ENCODE measurements at places on chromosomes 7 and 10.

DNA sequence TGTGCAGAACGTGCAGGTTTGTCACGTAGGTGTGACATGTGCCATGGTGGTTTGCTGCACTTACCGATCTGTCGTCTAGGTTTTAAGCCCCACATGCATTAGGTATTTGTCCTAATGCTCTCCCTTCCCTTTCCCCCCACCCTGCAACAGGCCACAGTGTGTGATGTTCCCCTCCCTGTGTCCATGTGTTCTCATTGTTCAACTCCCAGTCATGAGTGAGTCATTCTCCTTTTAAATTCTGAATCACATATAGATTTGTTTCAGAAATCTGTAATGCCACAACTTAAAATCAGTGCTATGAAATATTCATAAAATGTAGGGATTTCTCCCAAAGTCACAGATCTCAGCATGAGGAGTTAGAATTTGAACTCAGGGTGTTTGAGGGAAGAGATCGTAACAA, 552.5 kb upstream of the MBL2 start:
- DNase-seq = no peak

DNA sequence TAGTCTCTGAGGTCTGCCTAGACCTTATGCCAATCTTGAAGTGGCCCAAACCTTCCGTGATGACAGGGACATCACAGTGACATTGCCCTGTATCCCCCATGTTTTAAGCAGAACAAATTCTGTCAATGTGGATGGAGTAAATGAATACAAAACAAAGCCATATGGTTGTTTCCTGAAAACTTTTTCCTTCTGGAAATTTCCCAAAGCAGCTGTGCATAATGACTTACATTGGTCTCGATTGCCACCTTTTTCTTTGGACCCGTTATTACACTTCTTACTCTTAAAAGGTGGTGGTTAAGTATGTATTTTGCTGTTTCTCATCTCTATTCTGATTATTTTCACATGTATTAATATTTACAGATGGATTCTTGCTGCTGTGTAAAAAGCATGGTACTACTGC, 411.2 kb upstream of the KLF6 start:
- DNase-seq = no peak

- DNase-seq = no peak
These were observed 260.1 kb downstream of the CREB5 start for GRCh38 chr7:28672397-28672797.

DNA sequence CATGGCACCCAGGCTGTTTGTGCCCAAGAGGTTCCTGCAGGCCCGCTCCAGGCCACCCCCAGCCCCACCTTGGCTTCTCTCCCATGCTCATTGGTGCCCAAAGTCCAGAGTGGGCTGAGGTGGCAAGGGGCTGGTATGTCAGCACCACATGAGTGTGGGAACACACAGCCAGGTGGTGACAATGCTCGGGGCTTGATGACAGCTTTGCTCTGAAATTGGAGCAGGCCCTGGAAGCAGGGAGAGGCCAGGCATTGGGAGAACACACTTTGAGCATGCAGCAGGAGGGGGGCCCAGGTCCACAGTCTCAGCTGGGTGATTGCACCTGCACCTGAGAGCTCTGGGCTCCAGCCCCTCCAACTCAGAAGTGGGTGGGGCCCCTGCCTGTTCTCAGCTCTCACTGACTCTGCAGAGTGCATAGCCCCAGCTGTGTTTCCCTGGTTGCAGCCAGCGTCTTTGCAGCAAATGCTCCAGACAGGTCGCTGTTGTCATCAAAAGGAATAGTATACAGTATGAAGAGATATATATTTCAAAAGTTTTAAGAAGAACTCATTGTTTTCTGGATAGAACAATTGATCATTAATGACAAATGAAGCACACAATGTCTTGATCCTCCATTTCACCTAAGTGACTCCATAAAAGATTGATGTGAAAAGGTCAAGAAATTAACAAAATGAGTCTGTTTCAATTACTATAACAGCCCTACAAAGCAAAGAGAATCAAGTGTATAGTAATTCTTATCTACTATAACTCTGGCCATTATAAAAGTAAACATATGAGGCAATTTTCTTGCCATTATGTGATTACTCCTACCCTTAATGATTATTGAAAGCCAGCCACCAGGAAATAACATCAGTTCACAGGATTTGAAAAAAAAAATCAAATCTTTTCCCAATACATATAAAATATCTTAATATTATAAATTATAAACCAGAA, 848.1 kb downstream of the PCDH15 start:
- DNase-seq = no peak

- no peak for DNase-seq
These were observed 102.3 kb downstream of the TBXAS1 start for GRCh38 chr7:139931190-139931934.

DNA sequence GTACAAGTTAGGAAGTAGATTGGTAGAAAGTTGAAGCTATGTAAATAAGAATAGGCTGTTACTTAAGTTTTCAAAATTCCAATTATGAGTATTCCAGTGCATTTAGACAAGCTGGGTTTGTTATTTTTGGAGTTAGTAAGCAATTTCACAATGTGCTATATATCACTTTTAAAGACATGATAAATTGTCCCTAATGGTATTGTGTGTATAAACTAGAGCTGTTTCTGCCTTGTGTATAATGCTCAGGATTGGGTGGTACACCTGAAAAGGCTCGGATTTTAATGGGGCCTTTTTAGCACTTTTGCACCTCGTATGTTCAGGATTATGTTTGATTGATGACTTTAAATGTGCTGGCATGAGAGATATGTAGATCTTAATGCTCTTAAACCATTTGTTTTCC, 175.8 kb downstream of the VTI1A start:
- no peak for DNase-seq

GRCh38 chr10:14118953-14119352, 211.8 kb downstream of the FRMD4A start:
- no peak for DNase-seq

DNA sequence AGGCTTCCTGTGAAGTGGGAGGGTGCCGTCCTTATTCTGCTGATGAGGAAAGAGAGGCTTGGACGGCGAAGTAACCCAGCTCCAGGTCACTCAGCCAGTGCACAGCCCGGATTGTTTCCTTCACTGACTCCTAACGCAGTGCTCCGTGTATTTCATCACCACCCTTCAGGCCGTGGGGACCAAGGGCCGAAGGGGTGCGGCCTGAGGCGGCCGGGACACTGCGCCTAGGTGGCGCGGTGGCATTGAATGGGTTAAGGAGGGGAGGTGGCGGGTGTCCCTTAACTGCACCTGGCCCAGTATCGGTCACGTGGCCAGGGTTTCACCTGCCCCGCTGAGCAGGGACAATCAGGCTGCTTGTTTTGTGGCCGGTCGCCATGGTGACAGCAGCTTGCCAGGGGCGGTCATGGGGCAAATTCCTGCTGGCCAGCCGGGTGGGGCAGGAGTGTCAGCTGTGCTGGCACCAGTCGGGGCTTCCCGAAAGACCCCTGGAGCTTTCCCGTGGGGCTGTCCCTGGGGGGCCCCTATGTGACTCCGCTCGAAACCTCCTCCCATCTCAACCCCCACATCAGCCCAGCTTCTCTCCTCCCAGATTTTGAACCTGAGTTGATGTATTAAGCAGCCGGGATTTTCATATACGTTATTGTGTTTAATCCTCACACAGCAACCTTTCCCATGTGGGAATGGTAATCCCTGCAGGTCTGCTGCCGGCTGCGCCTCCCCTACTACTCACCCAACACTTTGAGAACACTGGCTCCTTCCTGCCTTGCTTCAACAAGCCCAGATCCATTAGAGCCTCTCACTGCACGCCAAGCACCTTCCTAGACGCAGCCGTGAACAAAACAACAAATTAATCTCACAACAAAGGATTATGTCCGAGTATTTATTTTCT, 4.4 kb upstream of the ABHD11 start:
- no peak for DNase-seq

GRCh38 chr10:52474265-52474664, 160.2 kb downstream of the DKK1 start:
- no peak for DNase-seq

GRCh38 chr7:50431316-50431715, 18.8 kb downstream of the FIGNL1 start:
- DNase-seq = no peak

DNA sequence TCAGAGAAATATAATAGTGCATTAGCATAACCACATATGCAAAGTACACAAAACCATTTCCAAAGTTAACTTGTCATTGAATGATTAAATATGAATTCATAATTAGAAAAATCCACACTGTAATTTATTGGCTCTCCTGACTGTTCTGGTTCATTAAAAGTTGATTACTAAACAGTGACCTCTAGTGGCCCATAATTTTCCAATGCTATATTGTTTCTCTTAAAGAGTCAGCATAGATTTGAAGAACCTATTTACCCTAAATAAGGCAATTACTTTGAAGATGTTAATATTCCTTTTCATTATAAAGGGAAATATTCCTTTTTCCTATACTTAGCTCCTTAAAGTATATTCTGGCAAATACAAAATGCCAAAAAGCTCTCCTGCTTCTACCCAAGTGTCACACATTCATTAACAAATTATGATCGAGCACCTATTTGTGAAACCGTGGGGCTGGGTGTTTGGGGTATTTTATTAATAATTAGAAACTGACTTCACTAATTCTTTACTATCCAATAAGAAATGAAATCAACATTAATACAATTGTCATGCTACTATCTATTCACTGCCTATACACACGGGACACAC, 86.2 kb downstream of the HIBADH start:
- no peak for DNase-seq

DNA sequence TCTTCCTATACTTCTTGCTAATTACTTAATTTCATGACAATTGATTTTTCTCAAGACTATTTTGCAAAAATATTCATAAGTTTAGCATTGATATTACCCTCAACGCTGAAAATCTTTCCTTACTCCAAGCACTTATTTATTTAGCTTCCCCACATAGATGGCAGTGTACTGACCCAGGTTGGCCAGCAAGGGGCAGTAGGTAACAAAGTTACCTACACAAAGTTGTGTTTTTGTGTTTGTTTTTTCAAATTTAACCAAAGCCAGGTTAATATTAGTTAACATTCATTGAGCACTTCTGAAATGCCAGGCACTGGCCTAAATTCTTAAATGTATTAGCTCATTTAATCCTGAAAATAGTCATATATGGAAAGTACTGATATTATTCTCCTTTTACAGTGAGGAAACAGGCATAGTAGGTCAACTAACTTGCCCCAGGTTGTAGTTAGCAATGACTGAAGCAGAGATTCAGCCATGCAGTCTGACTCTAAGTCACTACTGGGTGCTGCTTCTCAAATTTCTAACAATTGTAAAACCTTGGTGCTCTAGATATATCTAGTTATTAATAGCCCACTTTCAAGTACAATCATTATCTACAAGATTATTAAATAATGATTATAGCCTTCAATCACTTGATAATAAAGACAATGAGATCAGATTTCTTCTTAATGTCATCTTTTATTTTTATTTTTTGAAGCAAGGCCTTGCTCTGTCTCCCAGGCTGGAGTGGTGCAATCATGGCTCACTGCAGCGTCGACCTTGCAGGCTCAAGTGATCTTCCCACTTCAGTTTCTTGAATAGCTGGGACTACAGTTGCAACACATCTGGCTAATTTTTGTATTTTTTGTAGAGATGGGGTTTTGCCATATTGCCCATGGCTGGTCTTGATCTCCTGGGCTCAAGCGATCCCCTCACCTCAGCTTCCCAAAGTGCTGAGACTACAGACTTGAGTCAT, 5.8 kb upstream of the GGCT start:
- DNase-seq = no peak

- no peak for DNase-seq
These were observed 23.1 kb upstream of the CTTNBP2 start for GRCh38 chr7:117896339-117896738.

DNA sequence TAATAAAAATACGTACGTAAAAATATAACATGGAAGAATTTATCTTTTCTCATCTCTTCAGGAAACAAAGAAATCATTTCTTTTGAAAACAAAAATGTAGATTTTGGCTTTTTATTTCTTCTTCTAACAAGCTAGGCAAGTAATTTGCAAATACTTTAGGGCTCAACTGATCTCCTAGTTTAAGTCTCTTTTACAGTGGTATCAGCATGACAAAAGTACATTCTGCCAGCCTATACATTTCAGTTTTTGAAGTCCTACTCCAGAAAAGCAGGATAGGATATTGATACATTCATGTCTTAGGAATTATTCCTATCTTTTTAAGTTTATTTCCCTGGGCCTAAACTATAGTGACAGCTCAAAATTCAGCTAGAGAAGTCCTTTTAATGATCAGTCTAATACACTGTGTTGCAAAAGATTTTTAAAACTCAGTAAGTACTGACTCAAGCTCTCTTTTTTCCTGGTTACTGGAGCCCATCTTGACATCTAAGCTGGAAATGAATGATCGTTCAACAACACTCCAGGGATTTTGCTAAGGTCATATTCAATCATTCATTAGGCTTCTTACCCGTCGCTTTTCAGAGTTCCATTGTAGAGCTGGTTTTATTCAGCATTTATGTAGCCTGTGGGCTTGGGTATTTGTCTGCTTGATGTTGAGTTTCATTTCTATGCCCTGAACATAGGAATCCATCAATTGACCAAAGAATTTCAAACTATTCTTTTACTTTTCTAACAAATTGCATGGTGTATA, 12.2 kb upstream of the FAM53B start:
- no peak for DNase-seq

GRCh38 chr7:55140941-55141278, 122.1 kb downstream of the EGFR start:
- no peak for DNase-seq

DNA sequence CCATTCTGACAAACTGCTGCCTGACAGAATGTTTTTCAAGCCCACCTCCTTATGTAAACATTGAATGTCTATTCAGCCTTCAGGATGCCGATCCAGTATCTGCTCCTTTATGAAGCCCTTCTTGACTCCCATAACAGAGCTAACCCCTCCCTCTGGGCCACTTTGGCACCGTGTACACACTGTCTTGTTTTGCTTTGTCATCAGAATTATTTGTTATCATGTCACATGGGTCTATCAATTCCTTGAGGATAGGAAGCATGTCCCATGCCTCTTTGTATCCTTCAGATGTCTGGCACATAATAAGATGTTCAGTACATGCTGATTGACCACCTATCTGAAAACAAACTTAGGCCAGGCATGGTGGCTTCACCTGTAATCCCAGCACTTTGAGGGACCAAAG, 92.3 kb downstream of the PRLHR start:
- no peak for DNase-seq

- no peak for DNase-seq
These were observed 81.1 kb downstream of the CAMK1D start for GRCh38 chr10:12430406-12430982.
